CD8-positive, alpha-beta memory T cell (primary cell): ENCODE measurements at places on chromosomes 2 and 18. TPM values are rescaled to one million over a fixed set of nuclear protein-coding genes. Genes with fewer than 3 reads are reported as not detected.

DNA sequence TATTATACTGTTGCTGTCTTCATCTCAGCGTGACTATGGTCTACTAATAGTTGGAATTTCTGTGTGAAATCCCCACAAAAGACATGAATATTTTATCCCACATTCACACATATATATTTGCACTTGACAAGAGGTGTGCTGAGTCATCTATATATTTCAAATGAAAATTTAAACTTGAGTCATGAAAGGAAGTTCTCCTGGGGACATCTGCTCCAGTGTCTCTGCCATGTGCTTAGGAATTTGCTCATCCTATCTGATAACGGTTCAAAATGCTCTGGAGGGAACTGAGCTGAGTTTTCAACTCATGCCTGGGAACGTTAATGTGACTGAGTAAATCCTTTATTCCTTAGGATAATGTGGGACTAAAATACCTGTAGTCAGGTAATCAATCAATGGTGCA is 326.2 kb upstream of the MEX3C start:
- DNase-seq = no peak

TNFRSF11A gene
- total RNA-seq = 2.5 TPM

- DNase-seq = no peak
These were observed 211.6 kb downstream of the TCF4 start for GRCh38 chr18:55376387-55376786.

- DNase-seq = no peak
These were observed 40.8 kb downstream of the PRPF40A start for GRCh38 chr2:152676461-152676860.

GRCh38 chr2:179248024-179248348 is 16.6 kb downstream of the SESTD1 start:
- no peak for DNase-seq

DNA sequence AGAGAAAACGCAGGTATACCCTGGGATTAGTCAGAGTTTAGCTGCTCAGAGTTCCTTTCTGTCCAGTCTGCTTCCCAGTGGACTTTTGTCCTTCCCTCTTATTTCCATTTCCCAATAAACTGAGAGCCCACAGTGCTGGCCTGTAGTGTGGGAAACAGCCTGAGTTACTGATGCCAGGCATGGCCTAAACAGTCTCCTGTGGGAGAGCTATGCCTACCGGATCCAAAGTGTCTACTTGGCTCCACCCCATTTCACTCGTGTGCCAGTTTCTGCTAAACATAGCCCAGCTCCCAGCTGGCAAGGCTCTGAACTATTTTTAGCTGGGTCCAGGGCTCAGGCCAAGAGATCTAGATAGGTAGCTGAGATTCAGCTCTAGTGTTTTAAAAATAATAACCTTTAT is 15.6 kb upstream of the PPP1CB start:
- DNase-seq = no peak

- DNase-seq = no peak
These were observed 103.1 kb upstream of the SPATS2L start for GRCh38 chr2:200203381-200203827.

DNA sequence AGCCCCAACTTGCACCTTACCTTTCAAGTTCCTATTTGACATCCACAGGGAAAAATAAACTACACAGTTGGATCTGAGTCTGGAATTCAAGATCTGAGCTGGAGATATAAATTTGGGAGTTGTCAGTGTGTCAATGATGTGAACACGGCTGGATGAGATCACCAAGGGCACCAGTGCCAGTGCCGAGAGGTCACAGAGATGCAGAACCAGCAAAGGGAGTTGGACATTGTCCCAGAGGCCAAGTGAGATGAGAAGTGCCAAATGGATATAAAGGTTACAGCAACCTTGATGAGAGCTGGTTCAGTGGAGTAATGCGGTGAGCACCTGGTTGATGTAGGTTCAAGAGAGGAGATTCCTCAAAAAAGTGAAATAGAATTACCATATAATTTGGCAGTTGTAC is 24.8 kb downstream of the LRRFIP1 start:
- no peak for DNase-seq

UGT1A7 gene
- total RNA-seq = not detected

GRCh38 chr2:46164529-46165301 is 132.5 kb upstream of the EPAS1 start:
- DNase-seq = no peak

- no peak for DNase-seq
These were observed 23.4 kb upstream of the CREG2 start for GRCh38 chr2:101410746-101411145.
